ENCODE measurements at places on chromosomes 7 and 10.
A peak's percentile ranks its signal among the peaks of the same experiment; 100 is the strongest.

DNA sequence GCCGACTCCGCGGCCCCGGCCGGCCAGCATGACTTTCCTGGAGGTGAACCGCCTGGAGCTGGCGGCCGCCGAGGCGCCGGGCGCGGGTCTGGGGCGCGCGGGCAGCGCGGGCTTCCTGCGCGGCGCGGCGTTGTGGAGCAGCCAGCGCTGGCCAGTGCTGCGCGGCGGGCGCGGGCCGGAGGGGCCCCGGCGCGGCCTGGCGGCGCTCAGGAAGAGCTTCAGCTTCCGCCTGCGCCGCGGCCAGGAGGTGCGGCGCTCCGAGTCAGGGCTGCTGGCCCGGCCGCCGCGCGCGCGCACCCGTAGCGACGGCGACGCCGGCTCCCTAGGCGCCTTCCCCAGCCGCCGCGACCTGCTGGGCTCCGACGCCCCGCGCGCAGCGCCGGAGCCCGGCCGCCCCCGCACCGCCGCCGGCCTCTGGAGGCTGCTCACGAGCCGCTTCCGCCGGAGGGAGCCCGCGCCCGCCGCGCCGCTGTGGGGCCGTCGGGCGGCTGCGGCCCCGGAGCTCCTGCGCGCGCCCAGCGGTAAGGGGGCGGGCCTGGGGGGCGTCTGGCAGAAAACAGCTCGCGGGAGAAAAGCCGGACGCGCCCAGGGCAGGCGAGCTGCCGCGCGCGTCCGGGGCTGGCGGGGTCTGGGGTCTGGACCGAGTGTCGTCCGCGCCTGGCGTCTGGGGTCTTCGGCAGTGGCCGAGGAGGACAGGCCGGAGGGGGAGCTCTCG, 29.0 kb downstream of the AGAP3 start:
- peak; percentile 57 for DNase-seq

DNA sequence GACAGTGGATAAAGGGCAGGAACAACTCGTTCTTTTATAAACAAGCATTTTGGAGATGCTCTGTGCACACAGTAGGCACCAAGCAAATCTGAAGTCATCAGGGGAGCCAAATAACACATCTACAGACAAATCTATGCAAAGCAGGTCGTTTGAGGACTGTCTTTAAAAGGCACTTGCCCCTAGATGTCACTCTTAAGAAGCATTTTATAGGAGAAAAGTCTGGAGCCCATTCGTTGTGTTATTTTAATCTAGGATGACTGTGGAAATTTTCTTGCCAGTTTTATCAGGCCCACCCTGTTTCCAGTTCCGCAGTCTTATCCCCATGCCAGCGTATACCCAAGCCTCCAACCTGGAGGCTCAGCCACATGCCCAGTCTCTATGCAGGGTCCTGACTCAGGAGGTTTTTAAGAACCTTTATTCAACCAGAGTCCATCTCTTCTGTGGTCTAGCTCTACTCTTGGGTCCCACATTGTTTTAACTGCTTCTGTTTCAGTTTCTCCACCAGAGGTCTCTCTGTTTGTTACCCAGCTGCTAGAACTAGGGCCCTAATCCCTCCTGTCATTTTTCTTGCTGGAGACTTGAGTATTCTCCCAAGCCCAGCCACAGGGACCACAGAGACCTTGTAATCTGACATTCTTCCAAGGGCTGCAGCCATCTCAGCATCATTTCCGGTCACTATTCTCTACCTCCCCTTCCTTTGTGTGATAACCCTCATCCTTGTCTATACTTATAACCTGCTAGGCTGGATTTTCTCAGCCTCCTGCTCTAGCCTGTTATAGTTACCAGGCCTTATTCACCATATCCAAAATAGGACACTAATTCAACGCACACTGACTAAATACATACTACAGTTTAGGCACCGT, 26.7 kb downstream of the PIK3CG start:
- DNase-seq = no peak

GRCh38 chr7:44281811-44282600, 43.4 kb downstream of the CAMK2B start:
- no peak for DNase-seq

GRCh38 chr10:33036670-33037069, 78.6 kb upstream of the ITGB1 start:
- DNase-seq = no peak

DNA sequence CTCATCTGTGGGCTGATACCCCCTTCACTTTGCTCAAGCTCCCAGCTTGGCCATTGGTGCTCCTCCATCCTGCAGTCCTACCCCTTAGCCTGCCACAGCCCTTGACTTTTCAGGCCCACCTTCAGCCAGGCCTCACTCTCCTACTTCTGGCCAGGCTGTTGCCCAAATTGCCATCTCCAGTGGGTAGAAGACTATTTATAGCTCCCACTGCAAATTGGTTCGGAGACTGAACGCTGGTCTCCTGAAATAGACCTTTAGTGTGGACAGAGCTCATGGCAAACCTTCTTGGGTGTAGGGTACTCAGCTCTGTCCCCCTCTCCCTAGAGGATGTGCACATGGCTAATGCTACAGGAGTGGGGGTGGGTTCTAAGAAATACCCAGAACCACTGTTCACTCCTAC, 697.8 kb downstream of the LRMDA start:
- DNase-seq = no peak

DNA sequence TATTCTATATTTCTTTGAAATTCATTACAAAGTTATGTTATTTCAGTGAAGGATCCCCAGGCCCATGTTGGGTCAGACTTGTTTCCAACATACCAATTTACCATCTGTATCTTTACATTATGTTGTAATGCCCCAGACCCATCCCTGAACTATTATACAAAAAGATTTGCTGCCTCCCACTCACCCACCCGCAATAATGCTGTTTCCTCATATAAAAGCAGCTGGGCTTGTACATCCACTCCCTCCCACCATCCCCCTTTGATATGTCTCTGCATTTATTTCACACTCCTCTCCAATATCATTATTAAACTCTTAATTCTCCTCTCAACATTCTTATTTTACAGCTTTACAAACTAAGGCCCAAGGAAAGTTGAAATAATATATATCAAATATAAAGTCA, 153.7 kb downstream of the DOCK4 start:
- no peak for DNase-seq
